ENCODE measurements at places on chromosomes 1 and 21. TPM values are rescaled to one million over a fixed set of nuclear protein-coding genes. Genes with fewer than 3 reads are reported as not detected.

Gene PRAMEF2
- not detected for total RNA-seq

Gene TTC39A
- total RNA-seq = not detected

- peaks cover 9% of the 10 kb centered on the region for H3K4me1 ChIP-seq
- peaks cover 24% of the 10 kb centered on the region for H3K36me3 ChIP-seq
- H3K27me3 ChIP-seq = no peaks in the 10 kb centered on the region
- no peak overlapping the region for H3K27ac ChIP-seq
- no peak overlapping the region for H3K4me3 ChIP-seq
- no peak for DNase-seq
Measured at GRCh38 chr1:34977858-34978257, 7.3 kb downstream of the TMEM35B start.

GRCh38 chr1:166200743-166201142, 33.9 kb upstream of the FAM78B start:
- H3K27me3 ChIP-seq = peaks cover 4% of the 10 kb centered on the region
- no peak overlapping the region for H3K4me3 ChIP-seq
- H3K4me1 ChIP-seq = no peaks in the 10 kb centered on the region
- no peaks in the 10 kb centered on the region for H3K36me3 ChIP-seq

DNA sequence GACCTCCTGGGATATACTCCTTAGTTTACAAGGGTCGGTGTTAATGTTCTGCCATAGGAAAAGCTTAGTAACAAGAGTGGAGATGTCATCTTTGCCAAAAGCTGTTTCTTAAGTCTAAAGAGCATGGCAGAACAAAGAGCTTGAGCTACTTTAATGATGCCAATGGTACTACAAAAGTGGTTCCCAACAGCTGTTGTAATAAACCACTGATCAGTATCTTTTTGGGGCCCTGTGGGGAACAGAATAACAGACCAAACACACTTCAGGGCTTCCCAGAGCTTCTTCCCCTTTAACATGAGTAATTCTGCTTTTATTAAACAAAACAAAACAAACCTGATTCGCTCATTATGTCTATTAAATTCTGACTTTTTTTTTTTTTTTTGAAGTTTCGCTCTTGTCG, 116.3 kb downstream of the NCAM2 start:
- H3K4me3 ChIP-seq = no peak overlapping the region
- DNase-seq = no peak
- H3K4me1 ChIP-seq = no peaks in the 10 kb centered on the region
- H3K27ac ChIP-seq = no peak overlapping the region

- H3K36me3 ChIP-seq = no peaks in the 10 kb centered on the region
- peaks cover 5% of the 10 kb centered on the region for H3K4me1 ChIP-seq
- H3K4me3 ChIP-seq = no peak overlapping the region
- no peaks in the 10 kb centered on the region for H3K27me3 ChIP-seq
- no peak overlapping the region for H3K27ac ChIP-seq
- no peak for DNase-seq
Measured at GRCh38 chr1:67721650-67722291, 36.8 kb downstream of the GADD45A start.

DNA sequence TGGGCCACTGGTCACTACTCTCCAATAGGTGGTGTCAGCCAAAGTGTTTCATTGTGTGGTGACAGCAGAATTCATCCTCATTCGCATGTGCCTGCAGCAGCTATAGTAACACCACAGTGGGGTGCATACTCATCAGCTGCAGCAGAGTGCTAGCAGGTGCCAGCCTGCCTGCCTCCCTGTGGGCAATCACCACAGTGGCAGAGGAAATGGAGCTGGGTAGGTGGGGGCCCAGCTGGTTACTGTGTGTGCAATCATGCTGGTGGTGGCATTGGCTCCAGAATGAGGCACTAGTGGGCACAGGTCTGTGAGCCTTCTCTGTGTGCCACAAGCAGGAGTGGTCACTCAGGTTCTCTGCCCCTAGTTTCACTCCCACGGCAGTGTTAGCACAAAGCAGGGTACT, 579.2 kb downstream of the PTPRC start:
- H3K36me3 ChIP-seq = no peaks in the 10 kb centered on the region
- H3K4me1 ChIP-seq = no peaks in the 10 kb centered on the region
